ENCODE measurements at places on chromosomes 11 and 22. TPM values are rescaled to one million over a fixed set of nuclear protein-coding genes. Genes with fewer than 3 reads are reported as not detected.

GRCh38 chr11:57353036-57353435 lies 14.9 kb downstream of the P2RX3 start:
- no peak for DNase-seq

The MUC15 gene
- total RNA-seq: not detected

The GUCY1A2 gene
- total RNA-seq: 7.1 TPM

DNA sequence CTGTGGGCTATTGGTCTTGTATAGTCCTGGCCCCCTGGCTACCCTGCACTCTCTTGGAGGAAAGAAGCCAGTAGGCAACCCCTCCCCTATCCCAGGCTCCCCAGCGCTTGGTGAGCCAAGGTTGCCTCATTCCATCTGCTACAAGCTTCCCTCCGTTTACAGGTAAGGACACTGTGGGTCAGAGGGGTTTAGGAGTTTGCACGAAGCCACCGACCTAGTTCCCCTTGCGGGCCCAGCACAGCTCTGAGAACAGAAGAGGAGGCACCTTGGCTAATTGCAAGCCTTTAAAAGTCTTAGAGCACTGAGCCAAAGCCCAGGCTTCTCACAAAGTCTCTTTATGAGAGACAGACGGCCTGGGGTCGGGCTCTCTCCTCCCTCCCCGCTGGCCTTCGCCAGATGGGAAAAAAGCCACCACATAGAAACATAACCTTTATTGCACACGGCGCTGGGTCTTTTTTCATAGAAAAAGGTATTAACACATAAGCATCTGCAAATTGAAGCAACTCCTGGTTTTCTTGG lies 99.8 kb downstream of the CEP164 start:
- no peak for DNase-seq

The RBM14 gene
- 31.2 TPM for total RNA-seq

GRCh38 chr11:131324921-131325570 lies 45.4 kb upstream of the NTM start:
- no peak for DNase-seq

GRCh38 chr11:36376009-36376887 lies 80.2 kb downstream of the PRR5L start:
- peak; percentile 53 for DNase-seq

- DNase-seq: no peak
Observed at GRCh38 chr11:130523609-130524008, 75.2 kb downstream of the ADAMTS15 start.

DNA sequence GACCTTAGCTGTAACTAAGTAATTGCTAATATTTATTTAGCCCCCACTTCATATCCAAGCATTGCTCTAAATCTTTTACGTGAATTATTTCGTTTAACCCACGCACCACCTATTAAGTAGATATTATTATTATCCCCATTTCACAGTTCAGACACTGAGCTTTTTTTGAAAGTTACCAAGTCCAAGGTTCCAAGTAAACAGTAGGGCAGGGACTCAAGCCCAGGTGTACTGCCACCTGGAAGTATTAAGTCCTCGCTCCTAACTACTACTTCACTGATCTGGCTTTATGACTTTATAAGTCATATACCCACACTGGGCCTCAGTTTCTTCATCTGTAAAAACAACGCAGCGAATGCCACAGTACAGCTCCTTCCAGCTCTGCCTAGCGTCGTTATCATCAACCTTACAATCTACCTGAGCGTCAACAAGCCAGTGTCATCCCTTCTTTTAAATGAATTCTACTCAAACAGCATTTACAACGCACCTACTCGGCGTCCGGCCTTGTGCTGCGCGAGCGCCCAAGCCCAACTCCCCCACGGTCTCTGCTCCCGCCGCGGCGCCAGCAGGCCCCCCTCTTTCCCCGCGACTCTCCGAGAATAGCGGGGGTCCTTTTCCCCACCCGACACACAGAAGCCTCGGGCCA lies 624 bp downstream of the TMEM41B start:
- no peak for DNase-seq

DNA sequence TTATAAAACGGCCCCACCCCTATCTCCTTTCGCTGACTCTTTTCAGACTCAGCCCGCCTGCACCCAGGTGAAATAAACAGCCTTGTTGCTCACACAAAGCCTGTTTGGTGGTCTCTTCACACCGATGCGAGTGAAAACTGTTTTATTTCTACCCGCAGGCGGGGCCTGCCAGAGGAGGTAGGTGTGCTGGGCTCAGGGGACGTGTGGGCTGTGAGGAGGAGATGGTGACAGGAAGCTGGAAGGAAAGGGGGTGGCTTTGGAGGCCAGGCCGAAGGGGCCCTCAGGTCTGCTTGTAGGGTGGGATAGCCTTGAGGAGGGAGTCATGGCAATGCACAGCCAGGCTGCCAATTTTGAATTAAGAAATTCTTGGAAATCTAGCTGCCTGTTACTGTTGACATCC lies 21.3 kb upstream of the KRTAP5-7 start:
- DNase-seq: no peak

GRCh38 chr11:103594283-103594682 lies 442.2 kb upstream of the DDI1 start:
- no peak for DNase-seq

GRCh38 chr11:40125054-40125453 lies 1334.4 kb downstream of the LRRC4C start:
- no peak for DNase-seq

The YPEL4 gene
- 1.1 TPM for total RNA-seq

The MUC6 gene
- not detected for total RNA-seq

- DNase-seq: no peak
Observed at GRCh38 chr22:39173787-39174497, 21.5 kb upstream of the CBX7 start.

DNA sequence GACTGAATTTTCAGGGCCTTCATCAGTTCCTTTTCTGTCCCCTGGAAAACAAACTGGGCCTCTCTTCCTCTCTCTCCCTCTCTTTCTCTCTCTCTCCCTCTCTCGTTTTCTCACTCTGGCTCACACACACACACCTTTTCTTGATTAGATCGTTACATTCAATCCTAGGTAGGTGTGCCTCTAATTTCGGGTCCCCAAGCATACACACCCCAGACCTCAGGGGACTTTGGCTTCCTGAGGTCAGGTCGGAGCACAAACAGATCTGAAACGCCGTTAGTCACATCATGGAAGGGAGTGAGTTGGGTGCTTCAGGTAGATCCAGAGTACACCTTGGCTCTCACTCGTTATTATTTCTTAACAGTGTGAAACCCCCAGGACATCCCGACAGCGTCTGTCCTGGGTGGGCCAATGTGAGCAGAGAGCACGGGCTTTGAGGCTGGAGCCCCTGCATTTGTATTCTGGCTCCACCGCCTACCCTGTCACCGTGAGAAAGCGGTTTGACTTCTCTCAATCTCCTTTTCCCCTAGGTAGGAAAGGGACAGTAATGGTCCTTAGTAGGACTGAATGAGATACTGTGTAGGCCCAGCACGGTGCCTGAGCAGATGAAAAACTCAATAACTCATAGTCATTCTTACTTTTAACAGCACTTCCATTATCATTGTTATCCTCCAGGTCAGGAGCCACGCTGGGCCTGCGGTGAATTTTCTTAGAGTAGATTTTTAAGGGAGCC lies 37.3 kb upstream of the POU2AF1 start:
- no peak for DNase-seq

The ANGPTL5 gene
- total RNA-seq: 1.4 TPM

GRCh38 chr11:111391328-111392124 lies 12.5 kb upstream of the POU2AF1 start:
- no peak for DNase-seq

- peak; percentile 55 for DNase-seq
Observed at GRCh38 chr22:46150655-46151477, 540 bp downstream of the PPARA start.

DNA sequence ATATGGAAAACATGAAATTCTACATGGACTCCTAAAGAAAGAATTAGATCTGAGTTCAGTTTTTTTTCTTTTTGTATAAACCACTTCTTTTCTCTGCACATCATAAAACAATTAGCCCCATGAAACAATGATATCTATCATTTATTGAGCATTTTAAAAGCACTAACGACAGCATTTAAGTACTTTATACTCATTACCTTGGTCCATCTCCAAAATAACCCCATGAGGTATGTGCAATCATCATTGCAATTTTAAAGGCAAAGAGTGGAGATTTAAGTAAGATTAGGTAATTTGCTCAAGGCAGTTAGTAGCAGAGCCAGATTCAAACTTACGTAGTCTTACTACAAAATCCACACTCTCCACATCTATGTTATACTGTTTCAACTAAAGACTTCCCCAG lies 177.7 kb upstream of the RAG2 start:
- no peak for DNase-seq

The CERK gene
- 47.5 TPM for total RNA-seq

The DTX4 gene
- 5.0 TPM for total RNA-seq

The L3MBTL2 gene
- total RNA-seq: 13.6 TPM
